ENCODE measurements at places on chromosomes 13 and 19.

DNA sequence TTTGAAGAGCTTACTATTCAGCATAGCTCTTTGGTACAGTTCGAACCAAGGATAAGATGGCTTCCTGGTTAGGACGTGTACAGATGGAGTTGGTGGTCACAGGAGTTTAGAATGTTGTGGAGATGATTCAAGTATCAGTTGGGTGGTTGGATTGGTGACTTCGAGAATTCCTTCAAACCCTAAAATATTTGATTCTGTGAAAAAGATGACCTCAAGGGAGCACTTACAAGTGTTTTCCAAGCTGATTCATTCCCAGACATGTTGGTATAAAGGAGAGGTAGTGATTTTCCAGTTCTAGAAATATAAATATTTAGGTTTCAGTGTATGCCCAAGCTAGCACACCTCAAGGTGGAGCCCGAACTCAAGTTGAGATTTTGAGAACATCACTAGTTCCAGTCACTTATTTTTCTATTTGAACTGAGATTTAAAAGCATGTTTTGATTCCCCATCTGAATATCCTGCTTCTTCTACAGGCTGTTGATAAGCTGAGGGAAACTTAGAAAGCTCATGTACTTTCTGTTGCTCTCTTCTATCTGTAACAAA is 306.1 kb downstream of the DCT start:
- DNase-seq: no peak

DNA sequence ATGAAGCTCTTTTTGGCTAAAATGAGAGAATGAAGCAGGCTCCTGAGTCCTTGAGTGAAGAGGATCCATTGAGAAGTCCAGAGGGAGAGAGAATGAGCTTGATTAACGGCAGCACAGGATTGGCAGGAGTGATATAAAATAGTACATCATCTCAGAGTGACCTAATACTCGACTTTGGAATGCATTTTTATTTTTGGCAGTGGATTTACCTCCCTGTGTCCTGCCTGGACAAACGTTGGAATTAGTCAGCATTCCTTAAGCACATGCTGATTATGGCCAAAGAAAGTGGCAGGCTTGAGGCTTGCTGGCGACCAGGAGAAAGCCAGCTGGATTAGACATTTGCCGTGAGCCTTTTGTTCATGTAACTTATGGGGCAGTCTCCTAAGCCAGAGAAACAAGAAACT is 22.9 kb downstream of the LRCH1 start:
- no peak for DNase-seq

- DNase-seq: no peak
These were observed 50.5 kb upstream of the UBE2L5 start for GRCh38 chr13:30371649-30372265.

GRCh38 chr13:57858376-57858775 is 226.8 kb downstream of the PCDH17 start:
- no peak for DNase-seq

DNA sequence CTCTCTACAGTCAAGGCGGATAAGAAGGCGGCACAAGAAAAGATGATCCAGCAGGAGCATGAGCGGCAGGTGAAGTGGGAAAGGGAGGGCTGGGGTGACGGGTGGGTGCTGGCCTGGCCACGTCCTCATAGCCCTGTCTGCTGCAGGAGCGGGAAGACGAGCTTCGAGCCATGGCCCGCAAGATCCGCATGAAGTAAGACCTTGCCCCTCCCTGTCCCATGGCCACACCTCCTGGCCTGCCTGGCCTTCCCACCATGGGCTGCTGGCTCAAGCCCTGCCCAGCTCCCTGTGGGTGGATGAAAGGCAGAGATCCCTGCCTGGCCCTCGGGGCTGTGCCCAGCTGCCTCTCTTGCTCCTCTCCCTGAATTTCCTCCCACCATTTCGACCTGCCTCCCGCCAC is 7.2 kb downstream of the ZNF296 start:
- DNase-seq: no peak

DNA sequence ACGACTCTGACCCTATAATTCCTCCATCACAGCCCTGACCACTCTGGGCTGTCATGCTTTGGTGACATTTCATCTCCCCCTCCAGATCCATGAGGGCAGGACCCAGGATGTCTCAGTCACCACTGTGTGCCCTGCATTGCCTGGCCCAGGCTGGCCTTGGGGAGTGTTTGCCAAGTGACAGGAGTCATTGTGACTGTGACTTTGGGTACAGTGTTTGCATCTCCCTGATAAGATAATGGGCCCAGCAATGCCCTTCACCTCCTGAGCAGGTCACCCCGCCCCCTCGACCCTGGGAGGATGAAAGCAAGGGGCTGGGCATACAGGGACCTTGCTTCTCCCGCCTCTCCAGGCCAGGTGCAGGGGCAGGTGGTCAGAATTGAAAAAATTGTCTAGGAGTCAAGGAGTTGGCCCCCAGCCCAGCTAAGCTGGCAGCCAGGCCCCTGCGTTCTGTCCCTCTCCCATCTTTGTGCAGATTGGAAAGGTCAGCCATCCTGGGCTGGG is 5.9 kb upstream of the ATP4A start:
- no peak for DNase-seq

DNA sequence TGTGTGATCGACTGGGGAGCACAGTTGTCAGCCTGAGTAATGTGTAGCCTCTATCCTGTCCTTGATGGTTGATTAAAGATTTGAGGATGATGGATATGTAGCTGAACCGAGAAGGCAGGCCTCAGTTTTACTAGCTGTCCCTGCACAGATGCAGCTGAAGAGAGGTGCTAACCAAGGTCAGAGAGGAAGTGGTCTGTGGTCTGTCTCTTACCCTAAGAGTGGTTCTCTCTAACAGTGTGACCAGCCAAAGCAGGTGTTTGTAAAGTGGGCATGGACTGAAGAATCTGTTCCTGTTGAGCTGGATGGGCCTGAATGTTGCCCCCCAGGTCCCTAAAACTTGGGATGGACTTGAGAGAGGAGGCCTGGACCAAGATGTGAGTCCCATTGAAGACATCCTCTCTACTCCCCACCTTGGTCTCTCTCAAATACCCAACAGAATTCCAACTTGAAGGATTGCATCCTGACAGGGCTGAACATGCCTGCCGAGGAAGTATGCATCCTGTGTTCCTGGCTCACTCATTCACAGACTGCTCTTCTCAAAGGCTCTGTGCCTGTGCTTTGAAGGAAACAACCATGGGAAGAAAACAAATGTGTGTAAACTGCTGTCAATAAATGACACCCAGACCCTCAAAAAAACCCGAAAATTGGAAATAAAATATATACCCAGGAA is 223.8 kb downstream of the MAB21L1 start:
- no peak for DNase-seq

DNA sequence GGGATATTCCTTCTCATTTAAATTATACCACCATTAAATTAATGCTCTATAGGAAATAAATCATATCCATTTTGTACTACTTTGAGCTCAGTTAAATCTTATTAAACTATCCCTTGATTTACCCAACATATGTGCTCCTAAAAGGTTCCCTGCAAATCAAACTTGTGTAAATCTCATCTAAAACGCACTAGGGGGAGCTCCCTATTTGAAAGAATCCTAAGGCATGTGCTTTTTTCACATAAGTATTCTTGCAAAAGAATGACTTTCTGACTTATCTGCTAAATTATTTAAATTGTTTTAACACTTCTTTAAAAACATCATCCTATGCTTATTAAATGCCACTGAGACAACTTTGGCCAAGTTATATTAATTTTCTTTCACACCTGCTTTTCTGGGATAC is 7.9 kb downstream of the INTS6 start:
- no peak for DNase-seq

- DNase-seq: no peak
These were observed 10.6 kb downstream of the RFC3 start for GRCh38 chr13:33828431-33829129.

DNA sequence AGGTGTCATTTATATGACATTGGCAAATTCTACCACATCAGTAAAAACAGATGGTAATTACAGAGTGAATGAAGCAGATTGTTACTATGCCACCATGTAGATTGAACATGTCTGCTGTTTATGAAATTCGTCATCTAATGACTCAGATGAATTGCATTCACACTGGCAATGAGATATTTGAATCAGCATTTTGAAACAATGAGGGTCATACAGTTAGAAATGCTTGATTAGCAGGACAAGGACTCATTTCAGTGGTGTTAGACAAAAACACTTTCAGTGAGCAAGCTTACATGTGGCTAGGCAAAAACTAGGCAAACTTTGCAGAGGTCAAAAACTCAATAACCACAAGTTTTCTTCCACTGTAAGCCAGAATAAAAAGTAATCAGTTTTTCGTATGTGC is 1165.0 kb downstream of the SLITRK1 start:
- no peak for DNase-seq

GRCh38 chr19:48588670-48589401 is 17.7 kb upstream of the SPACA4 start:
- peak; percentile 79 for DNase-seq

GRCh38 chr19:5881543-5882299 is 11.4 kb upstream of the FUT5 start:
- DNase-seq: no peak

GRCh38 chr13:23794267-23795161 is 94.7 kb downstream of the MIPEP start:
- no peak for DNase-seq

DNA sequence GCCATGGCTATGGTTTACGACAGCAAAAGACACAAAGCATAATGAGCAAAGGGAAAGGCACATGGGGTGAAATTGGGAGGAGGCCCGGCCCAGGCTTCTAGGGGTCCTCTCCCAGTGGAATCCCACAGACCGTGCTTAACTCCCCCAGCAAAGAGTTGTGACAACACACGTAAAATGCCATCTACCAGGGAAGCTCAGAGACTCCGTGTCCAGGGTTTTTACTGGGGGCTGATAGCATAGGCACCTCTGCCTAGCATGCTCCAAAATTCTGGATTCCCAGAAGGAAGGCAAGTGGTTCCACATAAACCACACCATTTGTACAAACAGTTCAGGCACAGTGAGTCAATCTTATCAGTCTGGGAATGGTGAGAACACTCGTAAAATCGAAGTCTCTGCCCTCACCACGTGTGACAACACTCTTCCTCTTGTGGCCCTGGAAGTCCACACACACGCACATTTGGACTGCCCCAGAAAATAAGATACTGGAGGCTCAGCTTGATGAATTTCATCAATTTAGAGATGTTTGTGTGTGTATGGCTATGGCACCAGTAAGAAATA is 34.9 kb downstream of the RHPN2 start:
- DNase-seq: no peak

GRCh38 chr19:3668331-3669081 is 31.8 kb downstream of the PIP5K1C start:
- DNase-seq: no peak

GRCh38 chr13:51222037-51222685 is at the start of gene FAM124A:
Gene FAM124A, plus strand, starts transcription at chr13:51222398. Its CDS starts 104 bp downstream, at chr13:51222502.
- DNase-seq: no peak

DNA sequence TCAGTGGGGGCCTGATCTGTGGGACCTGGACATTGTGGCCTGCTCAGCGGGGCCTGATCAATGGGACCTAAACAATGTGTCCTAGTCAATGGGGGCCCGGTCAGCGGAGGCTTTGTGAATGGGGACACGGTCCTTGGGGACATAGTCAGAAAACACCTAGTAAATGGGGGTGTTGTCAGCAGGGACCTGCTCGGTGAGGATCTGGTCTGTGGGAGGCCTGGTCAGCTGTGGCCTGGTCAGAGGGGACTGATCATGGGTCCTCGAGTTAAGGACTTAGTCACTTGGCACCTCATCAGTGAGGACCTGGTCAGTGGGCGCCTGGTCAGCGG is 44.5 kb upstream of the TPM4 start:
- DNase-seq: no peak
